ENCODE measurements at places on chromosomes 12 and 14. TPM values are rescaled to one million over a fixed set of nuclear protein-coding genes. Genes with fewer than 3 reads are reported as not detected.

- H3K4me1 ChIP-seq: peaks cover 12% of the 10 kb centered on the region
- peaks cover 36% of the 10 kb centered on the region for H3K36me3 ChIP-seq
- DNase-seq: no peak
- no peaks in the 10 kb centered on the region for H3K27me3 ChIP-seq
Measured at GRCh38 chr12:50784501-50784900, 20.6 kb downstream of the ATF1 start.

DNA sequence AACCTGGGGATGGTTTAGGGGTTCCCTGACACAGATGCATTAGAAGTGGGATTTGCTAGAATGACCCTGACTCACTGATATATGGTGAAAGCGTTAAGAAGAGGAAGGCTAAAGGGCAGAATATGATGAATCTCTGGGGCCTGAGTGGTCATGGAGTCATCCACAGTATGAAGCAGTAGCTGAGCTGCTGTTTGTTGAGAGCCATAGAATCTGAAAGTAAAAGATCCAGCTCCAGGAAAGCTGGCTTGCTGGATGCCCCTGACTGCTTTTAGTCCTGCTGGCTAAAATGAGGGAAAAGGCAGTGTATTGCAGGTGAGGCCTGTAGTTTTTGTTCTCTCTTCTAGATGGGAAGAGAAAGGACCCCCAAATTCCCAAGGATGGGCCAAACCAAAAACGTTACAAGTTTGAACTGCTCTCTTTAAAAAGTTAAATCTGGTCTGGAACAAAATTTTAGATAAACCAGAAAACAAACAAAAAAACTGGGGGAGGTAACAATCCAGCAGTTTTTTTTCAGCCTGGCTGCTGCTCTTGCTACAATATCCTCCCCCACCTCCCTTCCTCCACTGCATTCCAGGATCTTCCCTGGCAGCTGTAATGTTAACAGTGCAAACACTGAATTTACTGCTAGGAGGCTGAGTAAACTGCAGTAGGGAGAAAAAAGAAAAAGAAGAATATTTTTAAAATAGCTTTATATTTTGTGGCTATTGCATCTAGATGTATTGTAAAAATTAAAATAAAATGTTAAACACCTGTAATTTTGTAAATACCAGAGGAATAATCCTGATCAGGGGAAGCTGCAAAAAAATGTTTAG lies 16.5 kb downstream of the SEL1L start:
- no peak overlapping the region for H3K4me3 ChIP-seq
- DNase-seq: no peak
- H3K27ac ChIP-seq: no peak overlapping the region
- peaks cover 31% of the 10 kb centered on the region for H3K4me1 ChIP-seq
- no peaks in the 10 kb centered on the region for H3K27me3 ChIP-seq

DNA sequence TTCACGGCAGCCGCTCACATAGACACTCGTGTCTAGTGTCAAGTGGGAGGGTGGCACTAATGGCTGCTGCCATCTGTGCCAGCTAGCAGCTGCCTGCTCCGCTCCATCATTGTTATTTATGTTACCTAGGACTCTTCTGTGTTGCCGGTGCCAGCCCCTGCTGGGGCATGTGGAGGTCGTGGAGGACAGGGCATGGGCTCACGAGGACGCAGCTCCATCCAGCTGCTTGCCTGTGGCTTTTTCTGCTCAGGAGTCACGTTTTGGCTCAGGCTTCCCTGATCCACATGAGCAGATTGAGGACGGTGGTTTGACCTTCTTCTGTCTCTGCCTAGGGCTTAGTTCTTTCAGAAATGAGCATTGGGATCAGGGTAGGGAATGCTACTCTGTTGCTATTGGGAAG lies 31.2 kb downstream of the TPCN1 start:
- peaks cover 5% of the 10 kb centered on the region for H3K4me1 ChIP-seq
- H3K27ac ChIP-seq: no peak overlapping the region
- H3K4me3 ChIP-seq: no peak overlapping the region
- no peak for DNase-seq
- H3K27me3 ChIP-seq: no peaks in the 10 kb centered on the region

DNA sequence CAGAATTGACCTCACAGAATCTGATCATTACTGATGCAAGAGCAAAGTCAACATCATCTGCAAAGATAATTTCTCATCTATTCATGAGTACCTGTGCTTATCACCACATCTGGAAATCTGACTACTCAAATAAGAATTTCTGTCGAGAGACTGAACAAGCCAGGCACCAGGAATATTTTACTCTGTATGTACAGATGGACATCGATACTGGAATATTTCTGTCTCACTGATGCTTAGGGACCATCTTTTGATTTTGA lies 105.2 kb downstream of the BICD1 start:
- H3K27me3 ChIP-seq: no peaks in the 10 kb centered on the region
- H3K4me1 ChIP-seq: no peaks in the 10 kb centered on the region
- no peak overlapping the region for H3K27ac ChIP-seq
- H3K36me3 ChIP-seq: peaks cover 6% of the 10 kb centered on the region
- DNase-seq: no peak

- H3K36me3 ChIP-seq: peaks cover 14% of the 10 kb centered on the region
- H3K27me3 ChIP-seq: no peaks in the 10 kb centered on the region
- peak overlapping the region; percentile 18 for H3K4me3 ChIP-seq
- DNase-seq: peak; percentile 69
Measured at GRCh38 chr12:92065018-92065499, 80.6 kb downstream of the BTG1 start.

- H3K36me3 ChIP-seq: peaks cover 4% of the 10 kb centered on the region
- H3K27me3 ChIP-seq: peaks cover 11% of the 10 kb centered on the region
- no peak overlapping the region for H3K27ac ChIP-seq
- H3K4me3 ChIP-seq: no peak overlapping the region
- no peak for DNase-seq
- H3K4me1 ChIP-seq: no peaks in the 10 kb centered on the region
Measured at GRCh38 chr14:100605706-100606686, 18.8 kb upstream of the BEGAIN start.

DNA sequence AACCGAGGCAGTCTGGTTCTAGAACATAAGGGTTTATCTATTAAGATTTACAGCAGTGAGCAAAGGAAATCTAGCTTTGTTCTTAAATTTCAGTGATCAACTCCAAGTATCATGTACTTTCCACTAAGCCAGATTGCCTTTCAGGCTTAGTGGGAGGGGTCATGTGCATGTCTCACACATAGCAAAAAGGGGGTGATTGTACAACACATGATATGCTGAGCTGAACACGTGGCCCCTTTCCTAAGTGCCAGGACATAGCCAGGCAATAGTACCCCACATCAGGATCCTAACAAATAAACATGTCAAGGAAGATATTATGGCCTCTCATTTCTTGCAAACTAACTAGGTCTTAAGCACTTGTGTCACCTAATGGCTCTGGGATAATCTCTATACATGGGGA lies 347.2 kb downstream of the C12orf75 start:
- DNase-seq: no peak
- H3K36me3 ChIP-seq: no peaks in the 10 kb centered on the region
- H3K27me3 ChIP-seq: no peaks in the 10 kb centered on the region

GRCh38 chr12:30754383-30754749 lies 385 bp downstream of the CAPRIN2 start:
- DNase-seq: peak; percentile 58
- H3K36me3 ChIP-seq: peaks cover 3% of the 10 kb centered on the region
- peak overlapping the region; percentile 79 for H3K27ac ChIP-seq
- H3K4me3 ChIP-seq: peak overlapping the region; percentile 96
- H3K27me3 ChIP-seq: no peaks in the 10 kb centered on the region
- peaks cover 39% of the 10 kb centered on the region for H3K4me1 ChIP-seq

DNA sequence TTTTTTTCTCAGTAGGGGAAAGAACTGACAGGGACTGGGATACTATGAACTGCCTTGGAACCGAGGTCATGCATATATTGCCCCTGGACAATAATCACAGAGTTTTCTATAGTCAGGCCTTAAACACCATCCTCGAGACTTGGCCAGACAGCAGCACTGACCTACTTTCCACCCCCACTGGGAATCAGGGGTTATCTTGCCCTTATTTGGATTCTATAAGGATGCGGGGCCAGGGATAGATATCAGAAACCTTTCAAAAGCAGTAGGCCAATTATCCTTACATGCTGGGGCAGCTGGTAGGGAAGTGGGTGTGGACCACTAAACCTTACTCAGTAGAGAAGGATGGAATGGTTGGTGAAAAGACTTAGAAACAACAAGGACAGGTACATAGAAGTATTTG lies 2.0 kb downstream of the ZNF219 start:
- peak overlapping the region; percentile 1 for H3K27ac ChIP-seq
- H3K36me3 ChIP-seq: peaks cover 2% of the 10 kb centered on the region
- no peak for DNase-seq
- no peaks in the 10 kb centered on the region for H3K27me3 ChIP-seq
- H3K4me1 ChIP-seq: peaks cover 18% of the 10 kb centered on the region
- no peak overlapping the region for H3K4me3 ChIP-seq

DNA sequence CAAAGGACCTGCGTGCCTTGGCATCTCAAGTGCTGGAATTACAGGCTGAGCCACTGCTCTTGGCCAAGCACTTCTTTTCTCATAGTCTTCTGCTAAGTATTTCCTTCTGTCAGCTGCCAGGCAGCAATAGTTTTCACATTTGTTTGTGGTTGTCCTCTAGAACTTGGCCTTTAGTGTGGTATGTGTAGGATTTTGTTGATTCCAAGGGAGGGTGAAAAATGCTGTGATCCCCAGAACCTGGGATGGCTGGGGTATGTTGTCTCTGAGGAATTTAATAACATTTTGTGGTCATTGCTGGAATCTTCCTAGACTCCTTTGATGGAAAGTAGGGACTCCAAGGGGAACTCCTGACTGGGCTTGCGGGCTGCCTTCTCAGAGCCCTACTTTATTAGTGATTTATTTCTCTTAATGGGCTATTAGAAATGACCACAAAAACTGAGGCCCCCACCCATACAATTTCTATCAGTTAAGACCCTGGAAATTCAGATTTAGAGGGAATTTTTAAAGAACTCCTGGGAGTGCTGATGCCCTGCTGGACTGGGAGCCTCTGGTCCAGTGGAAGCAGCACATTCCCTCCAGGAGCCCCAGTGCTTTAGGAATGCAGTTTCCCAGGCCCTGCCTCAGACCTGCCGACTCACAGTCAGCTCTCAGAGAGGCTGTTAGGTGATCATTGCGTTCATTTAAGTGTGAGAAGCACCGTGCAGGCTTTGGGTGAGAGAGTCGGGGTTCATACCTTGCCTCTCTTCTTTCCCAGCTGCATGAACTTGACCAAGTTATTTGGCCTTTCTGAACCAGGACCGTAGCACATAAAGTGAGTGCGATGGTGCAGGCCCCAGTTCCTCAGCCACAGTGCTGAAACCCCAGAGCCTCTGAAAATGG lies 22.7 kb downstream of the TRAF3 start:
- DNase-seq: no peak
- H3K27me3 ChIP-seq: no peaks in the 10 kb centered on the region
- H3K4me1 ChIP-seq: peaks cover 46% of the 10 kb centered on the region
- H3K36me3 ChIP-seq: peaks cover 17% of the 10 kb centered on the region

Gene GPR132
- total RNA-seq: 16.4 TPM

Gene KLRD1
- total RNA-seq: 6.9 TPM

Gene MMP17
- total RNA-seq: 0.60 TPM

Gene FAM181A
- not detected for total RNA-seq

Gene PLD4
- total RNA-seq: not detected

Gene SDSL
- total RNA-seq: not detected
